Midbrain (tissue), 1 donor: ENCODE measurements at places on chromosomes 2 and 18.

GRCh38 chr2:85719609-85720240 is 25.6 kb downstream of the GNLY start:
- no peak for DNase-seq

DNA sequence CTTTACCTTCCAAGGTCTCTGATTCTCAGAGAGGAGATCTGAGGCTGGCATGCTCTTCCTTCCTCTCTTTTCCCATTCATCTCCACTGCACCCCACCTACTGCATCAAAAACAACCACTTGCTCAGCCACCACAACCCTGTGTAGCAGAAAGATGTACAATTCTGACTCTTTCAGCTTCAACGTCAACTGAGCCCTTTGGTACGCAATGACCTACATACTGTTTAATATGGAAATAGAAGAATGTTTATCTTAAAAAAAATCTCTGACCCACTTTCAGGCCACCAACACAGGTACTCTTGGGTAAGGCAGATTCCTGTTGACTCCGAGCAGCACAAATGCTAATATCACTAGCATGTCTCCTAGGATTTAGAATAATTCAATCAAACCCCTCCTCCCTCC is 76.2 kb upstream of the AFF3 start:
- DNase-seq: no peak

- no peak for DNase-seq
These were observed 5.2 kb downstream of the CD207 start for GRCh38 chr2:70830366-70830765.

- peak; percentile 32 for DNase-seq
These were observed 26.1 kb downstream of the LIMS1 start for GRCh38 chr2:108560241-108560811.

GRCh38 chr2:228798458-228799207 is 472.5 kb downstream of the PID1 start:
- DNase-seq: no peak

- DNase-seq: no peak
These were observed 175.3 kb upstream of the EPHA4 start for GRCh38 chr2:221747289-221747972.

DNA sequence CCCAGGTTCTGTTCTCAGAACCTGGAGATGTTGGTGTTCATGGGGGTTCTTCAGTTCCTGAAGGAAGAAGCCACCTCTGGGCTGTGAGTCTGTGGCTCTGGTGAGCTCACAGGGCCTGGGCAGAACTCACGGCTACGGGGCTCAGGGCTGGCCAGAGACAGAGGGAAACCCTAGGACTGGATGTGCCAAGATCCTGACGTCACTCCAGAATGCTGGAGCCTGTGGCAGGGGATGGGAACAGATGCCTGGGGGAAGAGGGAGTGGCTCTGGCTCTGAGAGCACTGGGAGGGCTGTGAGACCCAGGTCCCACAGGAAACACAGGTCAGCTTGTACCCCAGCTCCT is at the start of gene OTOF:
OTOF (minus strand) TSS at position 214 of the 343 bp plus-strand sequence.
- DNase-seq: no peak

DNA sequence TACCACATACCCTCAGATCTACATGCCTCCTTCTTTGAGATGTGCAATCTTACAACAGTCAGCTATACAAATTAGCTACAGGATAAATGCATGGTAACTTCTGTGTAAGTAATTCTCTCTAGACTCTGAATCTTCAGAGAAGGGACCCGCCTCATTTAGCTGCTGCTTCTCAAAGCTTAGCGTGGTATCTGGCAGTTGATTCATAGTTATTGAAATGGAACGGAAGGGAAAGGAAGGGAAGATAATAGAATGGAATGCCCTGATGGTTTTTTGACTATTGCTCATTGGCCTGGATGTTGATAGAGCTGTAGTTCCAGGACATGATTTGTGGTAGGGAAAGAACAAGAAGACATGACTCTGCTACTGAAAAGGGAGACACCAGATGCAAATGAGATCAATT is 498.1 kb upstream of the CRIM1 start:
- DNase-seq: no peak

GRCh38 chr2:208128136-208128535 is 1.5 kb downstream of the CRYGC start:
- DNase-seq: no peak

DNA sequence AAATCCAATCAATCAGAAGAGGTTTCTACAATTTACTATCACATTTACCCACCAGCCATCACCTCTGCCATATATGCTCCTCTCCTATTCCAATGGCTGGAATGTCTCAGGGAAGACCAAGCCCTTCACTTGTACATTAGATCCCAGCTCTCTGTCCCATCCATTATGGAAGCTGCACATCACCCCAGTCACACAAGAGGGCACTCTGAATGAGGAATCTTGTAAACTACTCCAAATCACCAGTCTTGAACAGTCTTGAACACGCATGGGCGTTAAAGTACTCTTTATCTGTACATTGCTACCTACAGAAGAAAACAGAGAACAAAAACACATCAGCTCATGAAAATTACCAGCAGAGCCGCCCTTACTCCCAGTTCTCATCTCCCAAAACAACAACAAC is 38.7 kb downstream of the ZC3H8 start:
- no peak for DNase-seq

GRCh38 chr2:156110890-156111289 is 221.6 kb downstream of the NR4A2 start:
- DNase-seq: no peak

GRCh38 chr2:175595139-175595538 is 406.9 kb downstream of the LNPK start:
- DNase-seq: no peak

- no peak for DNase-seq
These were observed 192.5 kb downstream of the SH3BP4 start for GRCh38 chr2:235144291-235144690.

DNA sequence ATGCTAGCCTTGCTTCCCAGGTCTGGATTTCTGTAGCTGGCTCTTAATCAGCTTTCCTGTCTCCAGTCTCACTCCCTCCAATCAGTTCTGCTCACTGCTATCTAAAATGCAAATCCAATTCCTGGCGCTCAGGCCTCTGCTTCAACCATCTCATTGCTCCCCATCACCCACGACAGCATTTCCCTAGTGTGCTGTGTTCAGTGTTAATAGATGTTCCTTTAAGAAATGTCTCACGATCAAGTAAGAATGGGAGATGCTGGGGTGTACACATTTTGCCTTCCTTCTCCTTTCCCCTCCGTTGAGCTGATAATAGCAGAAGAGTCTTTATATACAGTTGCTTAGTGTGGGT is 1.6 kb upstream of the PUM2 start:
- no peak for DNase-seq

DNA sequence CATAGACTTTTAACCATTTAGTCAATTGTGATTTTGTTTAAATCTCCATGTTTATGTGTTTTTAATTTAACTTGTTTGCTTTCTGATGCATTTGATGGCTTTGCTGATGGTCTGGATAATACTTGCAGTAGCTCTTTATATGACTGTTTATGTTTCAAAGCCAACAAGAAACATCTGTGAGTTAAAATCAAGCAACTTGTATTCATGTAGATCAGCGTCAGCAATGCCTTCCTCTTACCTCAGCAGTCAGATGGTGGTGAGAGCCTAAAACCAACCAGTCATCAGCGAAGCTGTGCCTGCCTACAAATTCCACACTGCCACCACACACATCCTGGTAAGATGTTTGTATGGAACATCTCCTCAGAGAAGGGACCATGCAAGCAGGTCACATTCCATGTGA is 231.9 kb downstream of the PTGR3 start:
- no peak for DNase-seq

DNA sequence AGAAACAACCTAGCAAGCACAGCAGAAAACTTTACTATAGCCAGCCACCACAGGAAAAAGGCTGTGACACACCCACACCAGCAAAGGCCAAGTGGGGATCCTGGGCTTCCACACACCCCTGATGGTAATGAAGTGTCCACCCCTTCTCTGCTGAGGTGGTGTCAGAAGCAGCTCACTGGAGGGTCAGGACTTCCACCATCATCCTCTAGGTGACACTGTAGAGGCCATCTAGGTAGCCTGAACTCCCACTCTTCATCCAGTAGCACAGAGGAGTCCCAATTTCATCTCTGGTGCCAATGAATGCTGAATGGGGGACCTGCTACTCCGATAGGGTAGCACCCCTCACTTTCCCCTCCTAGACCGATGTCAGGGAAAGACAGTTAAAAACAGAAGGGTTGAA is 1544.4 kb downstream of the LRP1B start:
- no peak for DNase-seq

DNA sequence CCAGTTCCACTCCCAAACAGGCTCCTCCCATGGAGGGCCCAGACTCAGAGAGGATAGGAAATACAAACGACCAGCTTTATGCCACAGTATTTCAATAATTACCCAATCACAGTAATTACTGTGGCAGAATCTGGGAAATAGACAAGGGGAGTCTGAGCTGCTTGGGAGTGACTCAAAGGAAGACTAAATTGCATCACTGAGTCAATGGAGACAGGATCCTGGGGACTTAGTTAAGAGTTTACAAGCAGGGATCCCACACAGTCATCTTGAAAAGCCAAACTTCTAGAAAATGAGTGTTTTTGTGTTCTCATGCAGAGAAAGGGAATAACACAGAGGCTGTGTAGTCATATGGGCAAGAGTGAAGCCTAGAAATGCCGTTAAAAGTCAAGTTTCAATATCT is 1142.1 kb downstream of the CNTNAP5 start:
- DNase-seq: no peak

GRCh38 chr2:17813010-17813741 is 3.1 kb upstream of the MSGN1 start:
- no peak for DNase-seq

- DNase-seq: no peak
These were observed 45.1 kb downstream of the TMEM178A start for GRCh38 chr2:39710807-39711206.

DNA sequence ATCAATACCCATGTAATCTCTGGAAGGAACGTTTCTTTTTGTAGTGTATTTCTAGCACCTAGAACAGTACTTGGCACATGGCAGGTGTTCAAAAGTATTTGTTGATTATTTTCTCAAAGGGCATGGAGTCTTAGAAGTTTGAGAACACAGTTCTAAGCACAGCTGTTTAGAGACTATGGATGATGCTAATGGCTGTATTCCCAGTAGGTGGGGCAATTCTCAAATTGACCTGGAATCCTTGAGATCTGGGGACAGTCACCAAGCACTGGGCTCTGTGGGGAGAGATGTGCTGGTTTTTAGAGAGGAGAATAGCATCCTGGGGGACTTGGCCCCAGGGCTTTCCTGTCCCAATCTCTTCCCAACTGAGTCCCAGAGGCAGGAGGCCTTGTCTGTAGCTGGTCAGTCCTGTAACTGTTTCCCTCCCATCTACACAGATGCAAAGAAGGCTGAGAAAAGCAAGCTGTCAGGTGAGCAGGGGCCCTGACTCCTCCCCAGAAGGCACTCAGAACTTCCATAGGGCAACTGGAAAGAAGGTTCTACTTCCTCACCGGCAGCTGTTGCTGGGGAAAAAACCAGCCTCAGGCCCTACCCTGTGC is 17.5 kb upstream of the IL36G start:
- no peak for DNase-seq

GRCh38 chr2:184597571-184597991 is 748 bp upstream of the ZNF804A start:
- DNase-seq: peak; percentile 34

DNA sequence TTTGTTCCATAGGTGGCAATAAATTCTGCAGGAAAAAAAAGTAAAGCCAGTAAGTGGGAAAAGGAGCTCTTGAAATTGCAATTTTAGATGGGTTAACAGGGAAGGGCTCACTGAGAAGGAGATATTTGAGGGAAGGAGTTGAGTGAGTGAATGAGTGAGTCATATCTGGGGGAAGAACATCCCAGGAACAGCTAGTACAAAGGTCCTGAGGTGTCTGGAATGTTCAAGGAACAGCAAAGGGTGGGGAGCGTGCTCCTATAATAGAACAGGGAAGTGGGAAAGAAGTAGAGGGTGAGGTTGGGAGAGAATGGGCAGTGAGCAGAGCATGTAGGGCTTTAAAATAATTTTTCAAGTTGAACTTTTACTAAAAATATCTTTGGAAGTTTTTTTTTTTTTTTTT is 68.0 kb upstream of the PSME4 start:
- no peak for DNase-seq

DNA sequence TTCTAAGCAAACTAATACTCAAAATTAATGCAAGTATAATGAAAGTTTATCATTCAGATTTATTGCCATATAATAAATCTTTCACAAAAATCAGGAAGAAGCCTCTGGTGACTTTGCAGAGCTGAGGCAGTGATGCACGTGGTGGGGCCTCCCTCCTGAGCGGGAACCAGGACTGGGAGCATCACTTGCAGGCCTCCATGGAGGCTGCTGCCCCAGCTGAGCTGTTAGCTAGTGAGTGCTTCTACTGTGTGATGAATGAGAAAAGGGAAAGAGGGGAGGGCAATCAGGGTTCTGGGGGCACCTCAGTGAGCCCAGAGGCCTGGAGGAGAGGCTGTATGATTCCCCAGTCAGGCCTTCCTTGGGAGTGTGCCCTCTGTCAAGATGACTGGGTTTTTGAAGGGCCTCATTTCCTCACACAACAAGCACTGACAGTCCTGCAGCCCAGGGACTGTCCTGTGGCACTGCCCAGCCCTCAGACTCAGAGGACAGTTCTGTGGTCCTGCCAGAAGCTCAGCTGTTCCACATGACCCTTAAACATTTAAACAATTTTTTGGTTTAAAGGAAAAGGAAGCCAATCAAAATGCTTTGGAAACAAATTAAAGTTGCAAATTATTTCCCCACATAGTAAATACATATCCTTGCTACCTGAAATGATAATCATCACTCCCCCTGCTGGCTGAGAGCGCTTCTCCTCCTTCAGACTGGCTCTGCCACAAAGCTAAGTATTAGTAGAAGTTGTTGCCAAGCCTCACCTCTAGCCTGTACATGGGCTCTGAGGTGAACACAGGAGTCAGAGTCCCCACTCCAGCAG is 90.9 kb upstream of the SMAD7 start:
- DNase-seq: no peak

DNA sequence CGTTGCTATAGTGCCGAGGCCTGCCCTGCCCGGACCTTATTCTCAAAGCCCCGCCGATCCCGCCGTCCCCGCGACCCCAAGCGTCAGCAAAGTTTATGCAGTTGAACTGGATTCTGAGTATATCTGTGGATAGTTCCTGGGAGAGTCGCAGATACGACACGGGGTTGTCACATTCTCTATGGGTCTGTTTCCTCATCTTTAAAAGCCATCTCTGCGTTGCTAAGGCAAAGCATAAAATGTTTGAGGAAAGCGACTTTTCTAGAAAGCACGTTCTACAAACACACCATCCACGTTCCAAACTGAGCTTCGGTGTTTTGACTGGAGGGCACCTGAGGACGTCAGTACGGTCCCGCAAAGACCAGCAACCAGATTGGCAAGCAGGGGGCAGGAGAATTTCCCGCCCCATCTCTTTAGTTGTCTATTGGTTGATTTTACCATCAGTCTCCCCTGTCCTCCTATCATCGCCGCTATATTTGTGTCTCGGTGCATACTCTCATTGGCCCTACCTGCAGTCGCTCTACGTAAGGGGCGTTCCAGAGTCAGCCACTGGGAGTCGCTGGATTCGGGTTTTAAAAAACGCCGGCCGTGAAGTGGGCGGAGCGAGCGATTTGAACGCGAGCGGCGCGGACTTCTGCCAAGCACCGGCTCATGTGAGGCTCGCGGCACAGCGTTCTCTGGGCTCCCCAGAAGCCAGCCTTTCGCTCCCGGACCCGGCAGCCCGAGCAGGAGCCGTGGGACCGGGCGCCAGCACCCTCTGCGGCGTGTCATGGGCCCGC is at the start of gene CENPA:
CENPA (plus strand) TSS at position 626 of the 776 bp plus-strand sequence; CDS start at position 767, 141 bp downstream.
- peak; percentile 99 for DNase-seq
